Stimulated activated CD4-positive, alpha-beta T cell treated with anti-CD3 and anti-CD28 coated beads, TNF-alpha, amount 100 ng/mL, for 1 hour (primary cell): ENCODE measurements at places on chromosomes 2 and 18.

DNA sequence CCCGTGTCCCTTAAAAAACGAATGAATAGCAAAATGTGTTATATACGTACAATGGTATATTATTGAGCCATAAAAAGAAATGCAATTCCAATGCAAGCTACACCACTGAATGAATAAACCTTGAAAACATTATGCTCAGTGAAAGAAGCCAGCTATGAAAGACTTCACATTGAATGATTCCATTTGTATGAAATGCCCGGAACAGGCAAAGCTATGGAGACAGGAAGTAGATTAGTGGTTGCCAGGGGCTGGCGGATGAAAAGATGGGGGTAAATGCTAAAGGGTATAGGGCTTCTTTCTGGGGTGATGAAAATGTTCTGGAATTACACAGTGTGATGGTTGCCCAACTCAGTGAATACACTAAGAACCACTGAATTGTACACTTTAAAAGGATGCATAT is 113.3 kb downstream of the NOL10 start:
- no peak for DNase-seq

- DNase-seq, result no peak
Measured at GRCh38 chr2:30764021-30764800, 43.0 kb downstream of the CAPN13 start.

GRCh38 chr2:219183151-219183772 is 5.2 kb downstream of the RETREG2 start:
- DNase-seq, result no peak

DNA sequence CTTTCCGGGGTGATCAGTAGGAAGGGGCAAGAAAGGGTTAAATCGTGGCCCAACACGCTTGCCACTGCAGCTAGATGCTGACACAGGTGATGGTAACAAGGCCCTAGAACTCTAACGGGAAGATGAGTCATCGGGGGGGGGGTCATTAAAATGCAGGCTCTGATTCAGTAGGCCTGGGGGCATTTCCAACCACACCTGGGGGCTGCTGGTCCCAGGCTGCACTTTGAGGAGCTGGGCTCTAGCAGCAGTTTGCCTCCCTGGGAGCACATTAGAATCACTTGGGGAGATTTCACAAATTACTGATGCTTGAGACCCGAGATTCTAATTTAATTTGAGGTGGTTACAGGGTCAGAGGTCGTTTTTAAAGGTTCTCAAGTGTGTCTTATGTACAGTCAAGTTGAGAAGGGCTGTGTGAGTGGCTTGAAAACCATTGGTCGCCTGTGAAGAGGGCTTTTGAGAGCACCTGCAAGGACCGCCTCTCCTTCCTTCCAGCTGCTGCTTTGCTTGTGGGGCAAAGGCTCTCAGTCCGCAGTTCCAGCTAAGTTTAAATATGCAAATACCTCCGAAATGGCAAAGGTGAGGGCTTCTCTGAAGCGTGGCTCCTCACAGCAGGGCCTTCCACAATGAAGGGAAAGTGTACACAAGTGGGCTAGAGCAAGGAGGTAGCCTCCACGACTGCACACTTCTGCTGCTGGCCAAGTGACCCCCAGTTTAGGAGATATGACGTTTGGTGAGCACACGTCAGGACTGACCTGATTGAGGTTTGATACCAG is 128.0 kb upstream of the MSH6 start:
- DNase-seq, result no peak

DNA sequence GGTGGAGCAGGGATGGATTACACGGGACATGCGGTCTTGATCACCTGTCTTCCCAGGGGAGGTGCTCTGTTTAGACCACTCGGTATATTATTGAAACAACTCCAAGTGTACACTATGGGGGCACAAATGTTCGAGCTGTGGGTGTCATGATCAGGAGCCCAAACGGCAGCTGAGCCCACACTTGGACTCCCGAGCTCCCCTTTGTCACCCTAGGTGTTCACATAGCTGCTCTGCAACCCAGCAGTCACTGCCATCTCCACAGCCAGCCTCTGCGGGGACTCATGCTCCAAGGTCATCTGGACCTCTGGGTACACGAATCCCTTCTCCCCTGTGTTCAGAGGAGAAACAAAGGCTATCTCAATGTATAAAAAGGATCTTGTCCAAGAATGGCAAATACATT is 46.0 kb downstream of the CAPN13 start:
- no peak for DNase-seq

DNA sequence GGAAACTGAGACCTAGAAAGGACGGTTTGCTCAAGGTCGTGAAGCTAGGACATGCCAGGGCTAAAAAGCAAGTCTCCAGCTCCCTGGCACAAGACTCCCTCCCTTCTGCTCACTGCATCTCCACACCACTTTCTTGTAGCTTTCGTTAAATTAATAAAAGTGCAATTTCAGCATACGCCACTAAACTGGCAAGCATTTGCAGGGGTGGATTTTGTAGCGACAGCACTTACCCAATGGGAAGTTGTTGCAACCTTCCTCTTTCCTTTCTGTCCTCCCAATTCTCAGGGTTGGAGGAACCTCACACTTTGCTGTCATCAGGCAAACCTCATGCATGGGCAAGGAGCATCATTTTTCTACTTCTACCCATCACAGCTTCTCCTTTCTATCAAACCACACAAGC is 7.4 kb upstream of the RHOB start:
- DNase-seq, result no peak

DNA sequence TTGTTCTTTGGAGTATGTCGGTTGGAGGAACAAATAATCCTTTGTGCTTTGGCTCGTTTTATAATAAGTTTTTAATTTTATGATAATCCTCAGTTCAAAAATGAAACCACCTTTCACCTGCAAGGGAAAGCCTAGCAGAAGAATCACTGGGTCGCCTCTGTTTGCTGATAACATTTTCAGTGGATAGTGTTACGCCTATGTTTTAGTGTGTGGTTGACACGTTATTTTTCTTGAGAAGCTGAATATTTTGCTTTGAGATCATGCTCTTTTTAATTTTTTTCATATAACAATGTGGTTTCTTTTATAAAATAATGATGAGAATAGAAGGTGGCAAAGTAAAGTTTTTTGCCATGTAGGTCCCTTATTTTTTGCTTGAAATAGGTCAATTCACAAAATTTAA is 172.7 kb upstream of the ZEB2 start:
- no peak for DNase-seq

DNA sequence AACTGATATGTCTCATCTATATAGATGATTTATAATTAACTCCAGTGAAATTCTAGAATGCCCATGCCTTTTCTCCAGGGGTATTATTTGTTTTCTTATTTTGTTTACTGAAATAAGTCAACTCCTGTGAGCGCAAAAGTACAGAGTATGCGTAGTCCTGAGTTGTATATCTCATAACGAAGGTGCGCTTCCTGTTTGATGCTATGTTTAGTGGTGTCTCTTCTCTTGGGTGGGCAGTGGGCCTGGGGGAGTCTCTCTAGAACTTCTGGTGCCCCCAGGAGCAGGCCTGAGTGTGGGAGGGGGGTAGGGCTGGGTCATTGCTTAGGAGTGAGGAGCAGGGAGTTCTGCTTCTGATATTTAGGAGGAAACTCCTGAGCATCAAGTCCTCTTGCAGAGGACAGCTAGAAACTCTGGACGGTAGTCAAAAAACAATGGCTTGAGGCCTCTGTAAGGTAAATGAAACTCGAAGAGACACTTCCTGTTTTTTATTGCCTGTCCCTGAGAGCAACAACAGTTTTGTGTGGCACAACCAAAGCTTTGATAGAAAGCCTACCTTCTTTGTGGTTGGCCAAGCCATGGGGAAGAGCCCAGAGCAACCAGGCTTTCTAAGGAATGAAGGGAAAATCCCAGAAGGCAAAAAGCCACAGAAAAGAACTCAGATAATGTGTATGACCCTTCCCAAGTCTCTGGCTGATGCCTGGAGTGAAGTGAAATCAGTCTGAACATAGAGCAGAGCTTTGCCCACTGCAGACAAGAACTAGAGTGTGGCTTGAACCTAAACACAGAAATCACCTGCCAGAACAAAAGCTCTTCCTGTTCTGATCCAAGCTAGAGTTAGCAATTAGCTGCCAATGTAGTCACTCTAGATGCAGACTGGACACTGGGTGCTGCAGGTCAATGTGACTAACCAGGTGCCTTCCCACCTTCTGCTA is 8.5 kb upstream of the SP140L start:
- DNase-seq, result no peak

DNA sequence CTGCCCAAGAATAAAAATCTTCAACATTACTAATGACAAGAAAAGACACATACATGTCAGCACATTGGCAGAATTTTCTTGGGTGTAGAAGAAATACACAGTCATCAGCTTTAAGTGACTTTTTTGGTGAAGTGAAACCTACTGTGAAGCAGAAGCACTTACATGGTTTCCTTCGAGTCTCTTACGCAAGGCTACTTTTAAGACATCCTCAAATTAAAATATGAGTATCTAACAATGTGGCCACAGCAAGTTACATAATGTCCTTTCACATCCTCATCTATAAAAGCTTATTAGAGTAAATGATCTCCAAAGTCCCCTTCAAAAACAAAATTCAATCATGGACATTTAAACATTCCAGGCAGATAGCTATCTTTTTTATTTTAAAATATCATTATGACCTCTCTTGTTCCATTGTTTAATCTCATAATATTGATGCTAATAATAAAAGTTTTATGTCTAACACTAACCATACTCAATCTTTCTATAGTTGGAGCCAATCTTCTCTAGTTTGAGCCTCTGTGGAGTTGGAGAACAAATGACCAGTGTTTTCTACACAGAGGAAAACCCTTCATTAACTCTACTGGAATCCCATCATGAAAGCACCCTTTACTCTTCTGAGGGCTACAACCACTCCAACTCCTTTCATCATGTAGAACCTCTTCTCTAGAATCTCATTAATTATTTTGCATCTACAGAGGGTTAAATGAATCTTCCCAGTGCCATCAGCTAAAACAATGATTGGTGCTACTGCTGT is 182.2 kb upstream of the ZFP36L2 start:
- no peak for DNase-seq

DNA sequence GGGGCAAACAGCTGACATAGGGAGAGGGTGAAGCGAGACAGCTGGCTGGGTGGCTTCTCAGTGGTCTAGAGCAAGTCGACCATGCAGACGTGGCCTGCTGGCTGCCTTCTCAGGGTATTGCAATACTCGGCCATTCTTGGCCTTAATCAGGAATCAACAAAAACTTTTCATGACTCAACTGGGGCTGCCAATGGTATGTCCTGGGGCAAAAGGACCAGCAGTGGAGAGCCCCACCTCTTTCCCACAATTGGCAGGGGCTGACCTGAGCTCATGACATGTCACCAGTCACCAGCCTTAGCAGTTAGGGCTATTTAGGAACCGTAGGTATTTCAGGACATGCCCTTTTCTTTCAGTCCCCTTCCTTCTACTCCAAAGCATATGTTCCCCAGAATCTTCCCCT is 19.1 kb downstream of the PLA2R1 start:
- no peak for DNase-seq

DNA sequence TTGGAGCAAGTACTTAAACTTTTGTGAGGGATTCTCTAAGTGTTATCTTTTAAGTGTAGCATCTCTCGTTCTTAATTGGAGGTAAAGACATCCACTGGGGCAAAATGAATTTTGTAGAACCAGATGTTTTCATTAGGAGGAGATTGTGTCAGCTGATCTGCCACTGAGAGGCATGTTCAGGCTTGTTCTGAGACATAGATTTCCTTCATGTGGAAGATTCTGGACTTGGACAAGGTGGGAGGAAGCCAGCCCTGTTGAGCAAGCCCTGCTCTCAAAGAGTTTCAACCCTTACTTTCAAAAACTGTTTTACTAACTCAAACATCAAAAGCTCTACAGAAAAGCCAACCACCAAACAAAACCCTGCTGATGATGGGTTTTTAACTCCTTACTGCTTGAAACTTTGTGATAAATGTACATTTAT is 6.5 kb downstream of the MAP4K4 start:
- DNase-seq, result no peak
